Stimulated activated CD8-positive, alpha-beta memory T cell treated with anti-CD3 and anti-CD28 coated beads, Interleukin-15, amount 100 ng/mL, for 24 hours (primary cell): ENCODE measurements at places on chromosomes 3 and 15.

GRCh38 chr3:187292631-187293515 is 1.3 kb upstream of the MASP1 start:
- DNase-seq = no peak

DNA sequence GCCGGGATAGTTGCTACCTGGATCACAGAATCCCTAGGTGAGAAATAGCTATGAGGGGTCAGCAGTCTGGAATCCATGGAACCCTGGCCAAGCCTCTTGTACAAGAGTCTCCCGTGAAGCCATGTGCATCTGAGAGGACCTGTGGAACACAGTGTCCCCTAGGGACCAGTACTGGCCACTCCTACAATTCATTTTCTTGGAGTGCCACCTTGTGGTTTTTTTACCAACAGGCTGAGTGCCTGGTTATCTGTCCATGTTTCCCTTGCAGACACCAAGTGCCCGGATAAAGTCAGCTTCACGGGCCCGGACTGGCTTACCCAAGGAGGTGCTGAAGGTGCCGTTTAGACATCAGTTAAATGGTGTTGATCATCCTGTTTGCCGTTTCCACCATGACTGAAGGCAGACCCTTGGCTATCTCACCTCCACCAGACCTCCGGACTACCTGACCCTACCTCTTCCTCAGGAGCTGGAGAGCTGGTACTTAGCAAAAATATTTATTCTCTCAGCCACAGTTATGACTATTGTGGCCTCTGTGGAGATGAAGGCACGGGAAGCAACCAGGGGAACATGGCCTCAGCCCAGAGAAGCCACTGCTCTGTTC is 93.9 kb downstream of the RBPMS2 start:
- no peak for DNase-seq

- no peak for DNase-seq
Measured at GRCh38 chr3:116517308-116517707, 72.0 kb upstream of the LSAMP start.

GRCh38 chr3:32147509-32147908 is 41.1 kb downstream of the GPD1L start:
- DNase-seq = no peak

DNA sequence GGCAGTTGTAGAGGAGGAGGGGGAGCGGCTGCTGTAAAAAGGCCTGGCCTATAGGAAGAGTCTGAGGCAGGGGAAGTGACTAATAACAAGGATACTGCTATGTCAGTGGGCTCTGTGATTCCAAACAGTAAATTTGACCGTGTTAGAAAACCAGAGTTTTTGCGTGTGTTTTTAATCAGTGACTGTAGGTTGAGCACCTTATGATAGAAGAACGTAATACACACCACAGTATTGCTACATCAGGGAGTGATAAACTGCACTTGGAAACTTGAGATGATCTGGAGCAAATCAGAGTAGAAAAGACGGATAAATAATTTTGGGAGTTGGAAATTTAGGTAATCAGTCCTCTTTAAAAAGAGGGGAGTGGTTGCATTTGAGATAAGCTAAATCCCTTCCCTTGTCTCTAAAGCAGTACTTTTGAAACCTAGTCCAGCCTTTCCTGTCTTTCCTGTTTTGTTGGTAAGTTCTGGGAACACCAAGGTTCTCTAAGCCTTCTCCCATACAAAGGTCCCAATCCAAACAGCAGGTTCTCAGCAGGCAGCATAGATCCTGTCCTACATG is 130.5 kb upstream of the NR2E3 start:
- no peak for DNase-seq

GRCh38 chr3:172355836-172356235 is 92.4 kb downstream of the GHSR start:
- DNase-seq = no peak

DNA sequence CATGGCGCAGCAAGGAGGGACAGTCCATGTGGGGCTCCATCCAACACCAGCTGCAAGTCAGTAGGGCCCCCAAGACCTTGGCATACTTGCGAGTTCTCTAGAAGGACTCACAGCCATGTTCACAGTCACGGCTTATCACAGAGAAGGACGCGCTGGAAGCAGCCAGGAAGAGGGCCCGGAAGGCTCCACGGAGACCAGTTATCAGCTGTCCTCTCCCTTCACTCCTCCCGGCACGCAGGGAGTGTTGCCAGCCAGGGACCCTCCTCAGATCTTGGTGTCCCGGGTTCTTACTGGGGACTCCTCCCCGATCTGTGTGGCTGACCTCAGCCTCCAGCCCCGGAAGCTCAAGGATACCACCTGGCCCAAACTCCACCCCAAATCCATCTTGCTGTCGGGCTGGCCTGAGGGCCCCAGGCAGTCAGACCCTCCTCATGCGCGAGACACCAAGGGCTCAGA is 68.0 kb downstream of the SLTM start:
- DNase-seq = no peak

DNA sequence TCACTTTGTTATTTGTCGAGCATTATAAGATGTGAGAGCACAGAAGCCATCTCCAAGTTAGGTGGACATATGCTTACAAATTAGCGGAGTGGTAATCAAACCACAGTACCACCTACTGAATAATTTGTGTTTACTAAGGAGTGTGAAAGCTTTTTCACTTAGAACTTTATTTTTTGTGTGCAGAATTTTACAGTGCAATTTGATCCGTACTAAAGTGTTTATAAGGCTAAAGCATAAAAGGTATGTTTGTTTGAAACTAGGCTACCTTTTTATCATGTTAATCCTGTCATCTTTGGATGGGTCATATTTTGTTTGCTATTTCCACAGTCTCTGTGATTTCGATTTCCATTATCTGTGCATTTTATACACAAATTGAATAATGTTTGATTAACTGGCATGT is 37.5 kb downstream of the MAP2K5 start:
- no peak for DNase-seq

GRCh38 chr3:122295266-122296062 is 29.6 kb upstream of the CSTA start:
- DNase-seq = no peak

GRCh38 chr3:106929081-106929480 is 448.2 kb upstream of the CCDC54 start:
- no peak for DNase-seq

- DNase-seq = no peak
Measured at GRCh38 chr3:138340511-138340910, 7.9 kb upstream of the MRAS start.

- no peak for DNase-seq
Measured at GRCh38 chr15:89187986-89188514, 33.3 kb downstream of the RLBP1 start.

- no peak for DNase-seq
Measured at GRCh38 chr3:29346828-29347227, 66.0 kb downstream of the RBMS3 start.

- no peak for DNase-seq
Measured at GRCh38 chr15:92636908-92637481, 18.6 kb downstream of the FAM174B start.

- no peak for DNase-seq
Measured at GRCh38 chr3:122410111-122410510, 5.8 kb downstream of the WDR5B start.

GRCh38 chr3:127690823-127691452 is 18.2 kb downstream of the ABTB1 start:
- no peak for DNase-seq

- DNase-seq = no peak
Measured at GRCh38 chr15:99662903-99663302, 70.3 kb downstream of the LYSMD4 start.

DNA sequence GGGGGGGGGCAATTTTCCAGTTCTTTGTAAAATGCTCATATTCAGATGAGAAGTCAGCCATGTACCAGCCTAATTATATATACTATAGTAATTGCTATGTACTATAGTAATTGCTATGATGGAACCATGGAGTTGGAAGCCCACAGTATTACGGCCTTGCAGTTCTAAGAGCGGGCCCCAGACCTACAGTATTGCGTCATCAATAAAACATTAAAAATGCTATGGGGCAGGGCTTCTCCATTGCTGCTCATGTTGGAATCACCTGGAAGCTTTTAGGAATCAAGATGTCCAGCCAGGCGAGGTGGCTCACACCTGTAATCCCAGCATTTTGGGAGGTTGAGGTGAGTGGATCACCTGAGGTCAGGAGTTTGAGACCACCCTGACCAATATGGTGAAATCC is 443.7 kb upstream of the GRM7 start:
- no peak for DNase-seq

GRCh38 chr3:170632780-170633179 is 46.9 kb upstream of the SLC7A14 start:
- no peak for DNase-seq

GRCh38 chr3:178397836-178398235 is 138.4 kb upstream of the KCNMB2 start:
- DNase-seq = no peak

GRCh38 chr15:64232400-64232799 is 69.6 kb upstream of the PPIB start:
- no peak for DNase-seq

- DNase-seq = no peak
Measured at GRCh38 chr3:110405830-110406585, 665.6 kb upstream of the NECTIN3 start.

DNA sequence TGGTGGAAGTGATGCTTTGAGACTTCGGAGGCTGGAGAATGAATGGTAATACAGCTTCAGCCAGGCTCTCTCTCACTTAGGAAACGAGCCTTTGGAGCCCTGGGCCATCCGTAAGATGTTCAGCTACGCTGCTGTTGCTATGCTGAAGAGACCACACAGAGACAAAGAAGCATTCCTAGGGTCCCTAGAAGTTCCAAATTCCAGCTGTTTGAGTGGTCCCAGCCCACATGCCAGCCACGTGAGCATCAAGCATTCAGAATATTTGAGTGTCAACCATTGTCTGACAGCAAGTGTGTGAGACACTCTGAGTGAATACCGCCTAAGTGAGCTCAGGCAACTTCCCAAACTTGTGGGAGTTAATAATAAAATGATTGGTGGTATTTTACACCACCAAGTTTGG is 212.9 kb downstream of the CD47 start:
- no peak for DNase-seq

GRCh38 chr15:66877477-66878271 is 175.6 kb downstream of the SMAD6 start:
- DNase-seq = no peak

GRCh38 chr3:11774296-11774877 is 72.3 kb downstream of the TAMM41 start:
- DNase-seq = no peak

- no peak for DNase-seq
Measured at GRCh38 chr3:50196253-50196801, 4.9 kb downstream of the GNAT1 start.

- no peak for DNase-seq
Measured at GRCh38 chr3:159825216-159825854, 163.3 kb upstream of the IL12A start.

- no peak for DNase-seq
Measured at GRCh38 chr15:55031727-55032126, 165.0 kb downstream of the RSL24D1 start.

DNA sequence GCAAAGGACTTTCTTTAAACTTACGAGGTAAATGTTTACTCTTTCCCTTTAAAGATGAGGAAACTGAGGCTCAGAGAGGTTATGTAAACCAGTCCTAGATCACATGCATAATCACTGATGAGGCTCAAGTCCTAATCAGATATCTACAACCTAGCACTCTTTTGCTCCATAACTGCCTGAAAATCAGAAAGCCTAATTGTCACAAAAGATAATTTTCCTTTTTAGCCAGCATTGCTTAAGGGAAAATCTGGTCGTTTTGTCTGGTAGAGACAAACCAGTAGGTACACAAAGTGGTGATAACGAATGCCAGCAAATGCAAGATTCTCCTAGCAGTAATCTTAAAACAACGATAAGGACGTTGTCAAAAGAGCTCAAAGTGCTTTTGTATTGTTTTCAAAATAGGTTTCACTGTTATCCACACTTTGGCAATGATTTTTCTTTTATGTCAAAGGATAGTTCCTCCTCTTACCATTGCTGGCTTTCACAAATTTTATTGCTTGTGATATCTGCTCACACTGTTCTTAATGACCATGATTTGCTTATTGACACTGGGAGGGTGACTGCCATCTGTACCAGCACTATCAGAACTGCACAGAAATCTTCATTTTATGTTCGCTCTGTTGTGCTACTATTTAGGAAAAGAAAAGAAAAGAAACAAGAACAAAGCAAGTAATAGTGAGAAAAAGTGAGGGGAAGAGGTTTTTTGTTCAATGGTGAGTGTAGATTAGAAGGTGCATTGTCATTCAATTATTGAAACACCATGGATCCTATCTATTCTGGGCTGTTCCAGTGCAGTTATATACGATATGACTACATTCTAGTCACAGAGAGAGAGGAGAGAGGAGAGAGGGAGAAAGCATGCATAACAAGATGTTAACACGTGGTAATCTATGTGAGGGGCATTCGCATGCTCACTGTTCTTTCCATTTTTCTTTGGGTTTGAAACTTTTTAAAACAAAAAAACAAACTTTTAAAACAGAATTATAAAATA is 13.7 kb downstream of the IQCH start:
- DNase-seq = no peak

- DNase-seq = no peak
Measured at GRCh38 chr15:78997981-78998499, 53.2 kb upstream of the CTSH start.

DNA sequence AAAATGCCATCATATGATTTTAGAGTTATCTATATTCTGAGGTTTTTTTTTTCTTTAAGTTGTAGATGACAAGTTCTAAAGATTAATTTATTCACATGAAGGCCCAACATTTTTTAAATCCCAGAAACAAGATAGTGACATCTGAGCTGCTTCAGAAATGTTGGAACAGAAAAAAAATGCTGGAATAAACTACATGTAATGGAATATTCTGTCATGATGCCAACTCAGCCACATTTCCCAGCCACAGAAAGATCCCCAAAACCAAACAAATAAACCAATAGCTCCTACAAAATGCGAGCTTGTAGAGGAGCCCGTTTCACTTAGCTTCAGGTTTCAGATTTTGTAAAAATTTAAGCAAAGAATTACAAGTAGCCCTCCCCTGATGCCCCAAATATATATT is 111.0 kb upstream of the MYO5C start:
- no peak for DNase-seq

- DNase-seq = no peak
Measured at GRCh38 chr3:121998030-121998580, 23.9 kb downstream of the ILDR1 start.

DNA sequence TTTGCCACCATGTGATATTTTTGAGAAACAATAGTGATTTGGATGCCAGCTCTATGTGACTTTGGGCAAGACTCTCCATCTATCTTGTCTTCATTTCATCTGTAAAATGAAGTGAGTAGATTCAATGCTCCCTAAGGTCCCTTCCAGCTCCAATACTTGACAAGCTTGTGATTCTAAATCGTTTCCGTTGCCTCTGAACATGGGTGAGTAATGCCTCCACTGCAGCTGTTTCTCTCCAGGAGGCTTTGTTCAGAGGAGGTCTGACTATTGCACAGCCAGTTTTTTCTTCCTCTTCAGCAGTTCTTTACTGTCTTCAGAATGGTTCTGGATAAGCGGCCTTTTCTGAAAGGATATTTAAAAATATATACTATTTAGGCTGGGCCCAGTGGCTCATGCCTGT is 14.8 kb upstream of the TMOD3 start:
- DNase-seq = no peak

GRCh38 chr3:194731506-194732073 is 45.9 kb downstream of the FAM43A start:
- no peak for DNase-seq
